Stimulated activated CD4-positive, alpha-beta T cell treated with anti-CD3 and anti-CD28 coated beads, TNF-alpha, amount 100 ng/mL, for 24 hours (primary cell): ENCODE measurements at places on chromosomes 4 and X.

GRCh38 chr4:149993030-149993429, 85.2 kb upstream of the DCLK2 start:
- DNase-seq, result no peak

DNA sequence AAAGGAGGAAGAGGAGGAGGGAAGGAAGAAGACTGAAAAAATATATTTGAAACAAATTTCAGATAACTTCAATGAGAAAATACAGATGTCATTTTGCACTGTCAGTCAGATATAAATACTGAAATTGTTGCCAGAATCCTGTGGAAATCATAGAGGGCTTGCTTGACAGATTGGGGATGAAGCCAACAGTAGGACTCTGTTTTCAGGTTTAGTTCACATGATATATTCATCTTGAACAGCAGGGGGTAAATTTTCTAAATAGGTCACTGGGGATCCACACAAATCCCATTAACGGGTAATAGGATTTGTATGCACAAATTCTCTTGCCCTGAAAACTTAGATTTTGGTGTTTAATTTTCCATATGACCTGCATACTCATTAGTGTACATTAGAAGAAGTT, 103.3 kb upstream of the PCDH18 start:
- no peak for DNase-seq

- no peak for DNase-seq
Observed at GRCh38 chrX:130497531-130497930, 95.7 kb downstream of the RBMX2 start.

DNA sequence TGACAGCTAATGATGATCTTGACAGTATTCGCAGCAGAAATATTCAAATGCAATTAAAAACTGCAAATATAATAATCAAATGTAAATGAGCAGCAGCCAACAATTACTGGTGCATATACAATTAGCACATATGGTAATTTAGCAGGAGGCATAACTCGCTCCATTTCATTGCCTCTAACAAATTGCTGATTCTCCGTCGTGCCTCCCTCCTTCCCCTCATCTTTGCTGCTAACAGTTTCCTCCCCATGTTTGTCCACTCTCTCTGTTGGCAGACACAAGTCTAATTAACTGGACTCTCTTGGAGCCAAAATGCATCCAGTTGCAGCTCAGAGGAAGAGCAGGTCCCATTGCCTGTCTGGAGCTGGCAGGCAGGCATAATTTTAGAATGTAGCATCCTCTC, 210.6 kb downstream of the STK32B start:
- DNase-seq, result no peak

- DNase-seq, result no peak
Observed at GRCh38 chr4:135050086-135050717, 848.6 kb upstream of the PABPC4L start.

DNA sequence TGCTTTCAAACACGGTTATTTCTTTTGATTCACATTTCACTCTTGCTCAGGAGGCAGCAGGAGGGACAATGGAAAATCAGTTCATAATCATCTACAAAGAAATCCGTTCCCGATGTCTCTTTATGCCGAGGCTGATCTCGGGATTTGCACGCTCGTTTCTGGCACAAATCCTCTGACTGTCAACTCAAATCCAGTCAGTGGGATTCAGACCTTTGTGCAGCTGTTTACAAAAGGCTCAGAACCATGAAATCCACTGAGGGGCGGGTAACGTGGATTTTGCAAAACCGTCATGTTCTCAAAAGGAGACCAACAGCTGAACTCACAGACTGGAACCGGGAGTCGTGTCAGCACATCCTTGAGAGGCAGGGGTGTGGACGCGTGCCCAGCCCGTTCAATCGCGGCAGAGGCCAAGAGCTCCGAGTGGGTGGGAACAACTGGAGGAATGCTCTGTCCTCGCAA, 46.4 kb downstream of the ACOX3 start:
- DNase-seq, result no peak

GRCh38 chrX:78116766-78117165, 12.7 kb downstream of the PGK1 start:
- DNase-seq, result no peak

DNA sequence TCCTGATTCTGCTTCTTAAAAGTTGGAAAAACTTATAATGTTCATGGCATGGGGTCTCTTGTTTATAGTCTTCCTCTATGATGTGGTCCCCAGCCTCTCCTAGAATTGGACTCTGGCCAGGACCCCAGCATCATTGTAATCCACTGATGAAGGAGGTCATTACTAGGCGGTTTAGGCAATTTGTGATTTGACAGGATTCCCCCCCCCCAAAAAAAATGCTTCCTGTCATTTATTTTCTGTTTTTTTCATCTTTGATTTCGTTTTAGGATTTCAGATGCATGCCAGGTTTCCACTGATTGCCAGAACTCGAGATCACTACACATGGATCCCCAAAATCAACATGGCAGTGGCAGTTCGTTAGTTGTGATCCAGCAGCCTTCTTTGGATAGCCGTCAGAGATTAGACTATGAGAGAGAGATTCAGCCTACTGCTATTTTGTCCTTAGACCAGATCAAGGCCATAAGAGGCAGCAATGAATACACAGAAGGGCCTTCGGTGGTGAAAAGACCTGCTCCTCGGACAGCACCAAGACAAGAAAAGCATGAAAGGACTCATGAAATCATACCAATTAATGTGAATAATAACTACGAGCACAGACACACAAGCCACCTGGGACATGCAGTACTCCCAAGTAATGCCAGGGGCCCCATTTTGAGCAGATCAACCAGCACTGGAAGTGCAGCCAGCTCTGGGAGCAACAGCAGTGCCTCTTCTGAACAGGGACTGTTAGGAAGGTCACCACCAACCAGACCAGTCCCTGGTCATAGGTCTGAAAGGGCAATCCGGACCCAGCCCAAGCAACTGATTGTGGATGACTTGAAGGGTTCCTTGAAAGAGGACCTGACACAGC, 4.9 kb downstream of the SPRY1 start:
- DNase-seq, result no peak

DNA sequence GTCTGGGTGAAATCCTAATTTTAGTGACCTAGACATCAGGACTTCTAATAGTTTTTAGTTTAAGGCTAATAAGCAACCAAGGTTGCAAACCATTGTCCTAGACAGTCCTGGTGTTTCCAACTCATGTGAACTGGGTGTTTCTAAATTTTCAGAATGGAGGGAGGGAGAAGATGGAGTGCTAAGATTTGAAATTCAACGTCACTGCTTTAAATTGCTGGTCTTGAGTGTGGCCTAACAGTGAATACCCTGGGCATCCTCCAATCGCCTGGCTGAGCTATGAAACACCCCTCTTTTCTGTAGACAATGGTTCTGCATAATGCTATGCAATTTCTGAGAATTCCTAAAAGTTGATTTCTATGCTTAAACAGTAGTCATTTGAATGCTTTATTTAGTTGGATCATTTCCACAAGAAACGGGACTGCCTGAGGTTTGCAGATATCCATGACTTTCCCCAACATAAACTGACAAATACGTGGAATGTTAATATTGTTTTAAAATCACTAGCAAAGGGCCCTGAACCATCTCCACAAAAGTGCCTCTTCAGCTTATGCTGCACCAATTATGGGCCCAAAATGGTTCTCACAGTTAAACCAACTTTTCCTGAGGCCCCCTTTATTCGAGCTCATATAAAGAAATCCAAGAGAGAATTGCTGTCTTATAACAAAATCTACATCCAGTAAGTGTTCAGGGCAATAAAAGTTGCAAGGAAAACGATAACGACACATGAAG, 1.1 kb downstream of the FBXL5 start:
- DNase-seq, result no peak

DNA sequence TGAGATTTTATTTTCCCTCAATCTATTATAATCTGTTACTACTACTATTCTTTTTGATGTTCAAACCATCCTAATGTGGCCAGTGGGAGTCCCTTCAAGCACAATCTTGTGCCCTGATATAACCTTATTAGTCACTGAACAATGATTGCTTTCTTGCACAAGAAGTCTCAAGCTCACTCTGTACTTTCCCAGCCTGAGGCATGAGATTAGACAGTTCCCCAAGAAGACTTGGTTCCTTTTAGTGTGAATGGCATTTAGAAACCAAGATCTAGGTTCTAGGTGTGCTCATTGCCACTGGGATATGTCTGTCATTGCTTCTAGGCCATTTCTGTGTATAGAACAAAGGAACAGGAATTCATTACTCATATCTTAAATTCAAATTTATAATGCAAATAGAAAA, 28.0 kb upstream of the RBM41 start:
- DNase-seq, result no peak

DNA sequence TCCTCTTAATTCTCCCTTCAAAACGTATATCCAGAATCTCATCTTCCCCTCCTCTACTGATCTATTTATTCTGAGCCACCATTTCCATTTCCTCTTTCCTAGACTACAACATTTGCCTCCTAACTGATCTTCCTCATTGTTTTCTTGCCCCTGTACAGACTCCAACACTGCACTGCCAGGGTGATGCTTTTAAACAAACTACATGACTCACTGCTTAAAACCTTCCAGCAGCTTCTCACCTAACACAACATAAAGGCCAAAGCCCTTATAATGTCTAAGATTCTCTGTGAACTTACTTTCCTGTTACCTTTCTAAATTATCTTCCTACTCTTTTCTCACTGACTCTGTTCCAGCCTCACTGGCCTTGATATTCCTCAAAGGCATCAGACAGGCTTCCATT, 161.0 kb upstream of the HS3ST1 start:
- DNase-seq, result no peak
